ENCODE measurements at places on chromosomes 2 and 18.

GRCh38 chr2:216257089-216257488, 115.2 kb downstream of the MARCHF4 start:
- no peak for DNase-seq

DNA sequence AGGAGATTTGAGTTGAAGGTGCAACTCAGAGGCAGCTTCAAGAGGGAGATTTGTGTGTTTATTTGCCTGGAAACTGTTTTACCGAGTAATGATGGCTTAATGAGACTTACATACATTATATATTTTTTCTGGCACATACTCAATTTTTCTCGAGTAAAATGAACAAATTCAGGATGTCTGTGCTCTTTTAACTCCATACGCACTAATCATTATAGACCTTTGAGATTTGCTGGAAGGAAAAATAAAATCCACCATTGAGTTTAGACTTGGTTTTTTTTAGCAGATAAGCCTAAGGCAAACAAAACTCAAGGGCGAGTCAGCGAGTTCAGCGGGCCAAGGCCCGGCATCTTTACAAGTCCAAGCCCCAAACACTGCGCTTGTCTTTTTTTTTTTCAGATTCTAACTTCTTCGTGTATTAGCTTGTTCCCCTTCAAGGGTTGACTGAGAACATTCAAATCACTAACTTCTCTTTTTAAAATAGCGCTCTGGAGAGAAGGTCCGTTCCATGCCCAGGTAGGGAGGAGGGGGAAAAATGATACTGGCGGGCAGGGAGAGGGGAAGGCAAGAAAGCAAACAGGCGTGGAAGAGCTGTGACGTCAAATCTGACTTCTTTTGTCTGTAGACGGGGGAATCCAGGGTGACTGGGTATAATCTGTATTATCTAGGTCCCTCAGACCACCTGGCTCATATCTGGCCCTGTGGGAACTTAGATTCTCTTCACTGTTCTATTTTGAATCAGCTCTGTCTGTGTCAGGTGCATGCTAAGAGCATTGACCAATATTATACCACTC, 72.7 kb upstream of the MAP3K20 start:
- no peak for DNase-seq

DNA sequence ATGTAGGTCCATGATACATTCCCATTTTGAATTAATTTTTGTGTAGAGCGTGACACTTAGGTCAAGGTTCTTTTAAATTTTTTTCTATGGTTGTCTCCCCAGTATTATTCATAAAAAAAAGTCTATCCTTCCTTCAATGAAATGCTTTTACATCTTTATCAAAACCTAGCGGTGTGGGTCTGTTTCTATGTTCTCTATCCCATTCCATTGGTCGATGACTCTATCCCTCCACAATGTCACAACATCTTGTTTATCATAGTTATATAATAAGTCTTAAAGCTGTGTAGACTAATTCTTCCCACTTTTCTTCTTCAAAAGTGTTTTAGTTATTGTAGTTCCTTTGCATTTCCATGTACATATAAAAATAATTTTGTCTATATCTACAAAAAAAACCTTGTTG, 47.2 kb upstream of the GPR17 start:
- no peak for DNase-seq

- DNase-seq = no peak
Measured at GRCh38 chr2:222203041-222203440, 95.8 kb downstream of the PAX3 start.

- no peak for DNase-seq
Measured at GRCh38 chr2:158650646-158651357, 144.3 kb upstream of the DAPL1 start.

- DNase-seq = no peak
Measured at GRCh38 chr2:204335451-204336058, 209.7 kb upstream of the PARD3B start.

All from lower leg skin (tissue), 4 donors.